ENCODE measurements at places on chromosomes 3 and 15. TPM values are rescaled to one million over a fixed set of nuclear protein-coding genes. Genes with fewer than 3 reads are reported as not detected.

DNA sequence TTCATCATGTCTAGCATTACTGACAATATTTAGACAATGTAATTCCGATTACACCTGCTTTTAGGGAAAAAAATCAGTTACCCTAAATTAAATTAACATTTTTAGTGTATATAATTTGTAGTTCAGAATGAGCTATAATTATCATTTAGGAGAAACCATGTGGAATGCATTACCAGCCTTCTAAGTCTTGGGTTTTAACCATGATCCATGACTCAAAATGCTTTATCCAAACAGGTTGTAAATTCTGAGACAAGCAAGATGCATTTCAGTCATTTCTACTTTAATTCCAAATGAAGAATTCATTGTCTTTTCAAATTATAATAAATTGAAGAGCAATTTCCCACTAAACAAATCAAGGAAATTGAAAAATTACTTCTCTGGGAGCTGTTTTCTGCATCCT is 243.7 kb upstream of the LRIG1 start:
- no peak for DNase-seq

DNA sequence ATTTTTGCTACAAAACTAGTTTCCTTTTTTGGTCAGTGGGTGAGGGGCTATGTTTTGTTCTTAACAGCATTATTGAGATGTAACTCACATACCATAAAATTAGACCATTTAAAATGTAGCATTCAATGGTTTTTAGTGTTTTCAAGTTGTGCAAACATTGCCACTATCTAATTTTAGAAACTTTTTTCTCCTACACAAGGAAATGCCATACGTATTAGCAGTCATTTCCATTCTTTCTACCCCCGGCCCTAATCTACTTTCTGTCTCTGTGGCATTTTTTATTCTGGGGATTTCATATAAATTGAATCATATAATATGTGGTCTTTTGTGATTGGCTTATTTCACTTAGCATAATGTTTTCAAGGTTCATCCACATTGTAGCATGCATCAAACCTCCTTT is 55.0 kb upstream of the TIPARP start:
- no peak for DNase-seq

DNA sequence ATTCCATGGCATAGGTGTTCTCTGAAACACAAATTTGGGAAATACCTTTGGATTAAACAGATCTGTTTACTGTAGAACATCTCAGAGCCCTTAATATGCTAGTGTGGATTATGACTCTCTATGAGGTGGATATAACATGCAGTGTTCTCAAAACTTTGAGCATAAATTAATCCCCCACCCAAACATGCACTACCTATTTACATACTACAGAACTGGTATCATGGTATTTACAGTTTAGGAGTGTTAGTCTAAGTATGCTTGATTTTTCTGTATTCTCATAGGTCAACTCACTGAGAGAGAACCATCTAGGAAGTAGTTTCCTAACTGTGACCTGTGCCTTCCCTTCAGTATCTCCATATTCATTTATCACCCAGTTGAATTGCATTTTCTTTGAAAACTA is 30.9 kb upstream of the ZNF609 start:
- DNase-seq, result no peak

DNA sequence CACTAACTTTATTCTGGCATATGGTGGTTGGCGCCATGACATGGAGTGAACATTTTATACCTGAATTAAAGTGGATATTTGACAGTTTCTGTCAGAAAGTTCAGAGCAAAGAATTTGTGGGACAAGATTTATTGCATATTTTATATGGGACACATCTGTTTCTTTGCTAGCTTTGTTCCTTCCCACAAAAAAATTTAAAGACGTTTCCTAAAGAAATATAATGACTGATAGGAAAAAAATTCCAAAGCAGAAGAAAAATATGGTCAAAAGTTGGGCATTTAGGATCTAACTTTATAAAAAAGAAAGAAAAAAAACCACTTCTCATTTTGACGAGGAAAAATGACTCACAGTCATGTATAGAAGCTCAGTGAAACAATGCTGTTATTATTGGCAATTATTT is 101.6 kb downstream of the GREM1 start:
- no peak for DNase-seq

Gene CAV3
- not detected for total RNA-seq

Gene VGLL3
- 0.88 TPM for total RNA-seq

Gene SPATA12
- total RNA-seq, result 1.6 TPM

All from HT1080 (cell line).